ENCODE measurements at places on chromosomes 1 and 21.

DNA sequence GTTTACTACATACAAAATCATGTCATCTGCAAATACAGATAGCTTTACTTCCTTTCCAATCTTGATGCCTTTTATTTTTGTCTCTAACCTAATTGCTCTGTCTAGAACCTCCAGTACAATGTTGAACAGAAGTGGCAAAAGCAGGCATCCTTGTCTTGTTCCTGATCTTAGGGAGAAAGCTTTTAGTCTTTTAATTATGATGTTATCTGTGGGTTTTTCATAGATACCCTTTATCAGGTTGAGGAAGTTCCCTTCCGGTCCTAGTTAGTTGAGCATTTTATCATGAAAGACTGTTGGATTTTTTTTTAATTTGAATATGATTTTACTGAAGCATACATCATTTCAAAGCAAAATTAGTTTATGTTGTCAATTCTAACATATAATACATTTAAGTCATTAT is 45.7 kb upstream of the DISC1 start:
- DNase-seq = no peak

DNA sequence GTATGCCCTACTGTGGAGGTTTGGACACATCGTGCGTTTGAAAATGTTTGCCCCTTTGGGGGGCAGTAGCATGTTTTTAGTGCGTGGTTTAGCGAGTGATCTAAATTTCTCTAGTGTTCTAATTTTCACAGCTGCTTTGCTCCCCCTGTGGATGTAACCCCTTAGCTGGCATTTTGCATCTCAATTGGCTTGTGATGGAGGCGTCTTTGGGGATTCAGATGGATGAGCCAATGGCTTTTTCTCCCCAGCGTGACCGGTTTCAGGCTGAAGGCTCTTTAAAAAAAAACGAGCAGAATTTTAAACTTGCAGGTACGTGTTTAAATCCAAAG is 836 bp downstream of the CDC7 start:
- no peak for DNase-seq

GRCh38 chr1:198657550-198658064 is 18.8 kb downstream of the PTPRC start:
- peak; percentile 77 for DNase-seq

GRCh38 chr21:42858957-42859890 is 20.1 kb downstream of the WDR4 start:
- DNase-seq = no peak

DNA sequence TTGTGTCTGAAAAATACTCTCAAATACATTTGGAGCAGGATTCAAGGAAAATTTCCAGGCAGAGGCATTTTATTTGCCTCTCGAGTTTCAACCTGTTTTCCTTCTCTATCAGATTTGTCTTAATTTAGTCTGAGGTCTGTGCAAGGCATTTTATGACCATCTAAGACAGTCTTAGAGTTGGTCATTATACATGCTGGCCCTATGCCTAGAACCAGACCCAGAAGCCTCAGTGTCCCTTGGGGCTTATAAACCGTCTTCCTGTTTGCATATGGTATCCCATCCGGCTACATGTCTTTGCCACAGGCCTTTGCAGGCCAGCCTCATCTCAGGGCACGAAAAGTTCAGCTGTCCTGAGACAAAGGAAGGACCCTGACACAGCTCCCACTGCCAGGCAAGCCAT is 346.1 kb downstream of the SIPA1L2 start:
- no peak for DNase-seq

GRCh38 chr1:23809751-23810171 is 9.2 kb upstream of the GALE start:
- DNase-seq = no peak

- DNase-seq = no peak
Observed at GRCh38 chr1:229204921-229205777, 65.8 kb upstream of the RAB4A start.

- DNase-seq = no peak
Observed at GRCh38 chr21:30947141-30947540, 65.8 kb upstream of the KRTAP11-1 start.

GRCh38 chr1:59453297-59453968 is 156.5 kb downstream of the FGGY start:
- DNase-seq = no peak

DNA sequence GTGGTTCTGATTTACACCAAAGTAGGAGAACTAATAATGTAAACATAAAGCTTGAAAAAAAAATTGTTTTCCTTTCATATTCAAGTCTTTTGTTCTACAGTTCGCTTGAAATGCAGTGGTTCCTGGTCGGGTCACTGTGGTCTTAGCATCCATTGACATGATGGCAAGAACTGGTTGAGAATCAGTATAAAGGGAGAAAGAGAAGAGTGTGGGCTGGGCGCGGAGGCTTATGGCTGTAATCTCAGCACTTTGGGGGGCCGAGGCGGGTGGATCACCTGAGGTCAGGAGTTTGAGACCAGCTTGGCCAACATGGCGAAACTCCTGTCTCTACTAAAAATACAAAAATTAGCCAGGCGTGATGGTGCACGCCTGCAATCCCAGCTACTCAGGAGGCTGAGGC is 250.9 kb downstream of the BACH1 start:
- no peak for DNase-seq

- no peak for DNase-seq
Observed at GRCh38 chr1:43930949-43931275, 2.7 kb upstream of the ARTN start.

- DNase-seq = no peak
Observed at GRCh38 chr1:58156831-58157230, 389.7 kb downstream of the OMA1 start.

- no peak for DNase-seq
Observed at GRCh38 chr1:163248064-163248463, 45.3 kb upstream of the RGS5 start.

DNA sequence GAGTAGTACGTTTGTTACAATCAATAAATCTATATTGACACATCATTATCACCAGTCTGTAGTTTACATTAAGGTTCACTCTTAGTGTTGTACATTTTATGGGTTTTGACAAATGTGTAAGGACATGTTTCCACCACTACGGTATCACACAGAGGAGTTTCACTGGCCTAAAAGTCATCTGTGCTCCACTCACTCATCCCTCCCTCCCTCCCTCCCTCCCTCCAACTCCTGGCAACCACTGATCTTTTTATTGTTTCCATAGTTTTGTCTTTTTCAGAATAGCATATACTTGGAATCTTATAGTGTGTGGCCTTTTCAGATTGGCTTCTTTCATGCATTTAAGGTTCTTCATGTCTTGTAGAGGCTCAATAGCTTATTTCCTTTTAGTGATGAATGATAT is 44.1 kb upstream of the RHOU start:
- DNase-seq = no peak

GRCh38 chr1:197268012-197268411 is at the start of gene CRB1:
Gene CRB1 (plus strand): TSS chr1:197268252. CDS start chr1:197268413, 161 bp downstream.
- no peak for DNase-seq

DNA sequence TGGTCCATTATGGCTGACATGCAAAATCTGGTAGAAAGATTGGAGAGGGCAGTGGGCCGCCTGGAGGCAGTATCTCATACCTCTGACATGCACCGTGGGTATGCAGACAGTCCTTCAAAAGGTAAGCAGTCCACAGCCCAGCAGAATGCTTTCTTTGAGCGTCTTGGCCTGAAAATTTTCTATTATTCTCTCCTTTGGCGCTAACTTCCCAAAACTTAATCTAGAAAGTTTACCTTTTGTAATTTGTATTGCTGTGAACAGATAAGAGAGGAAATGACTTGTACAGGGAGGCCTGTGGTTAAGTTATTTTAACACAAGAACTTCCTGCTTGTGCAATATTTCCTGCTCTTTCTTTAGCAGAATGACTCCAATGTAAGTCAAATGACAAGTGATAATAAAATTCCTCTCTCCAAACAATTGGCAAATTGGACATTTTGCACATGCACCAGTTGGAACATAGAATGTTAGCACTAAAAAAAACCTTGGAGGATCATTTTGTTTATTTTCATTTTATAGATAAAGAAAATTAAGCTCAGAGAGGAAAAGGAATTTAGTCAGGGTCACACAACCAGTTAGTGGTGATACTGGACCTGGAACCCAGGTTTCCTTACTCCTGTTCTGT is 18.9 kb downstream of the CAP1 start:
- no peak for DNase-seq

- no peak for DNase-seq
Observed at GRCh38 chr1:193042766-193043691, 16.1 kb downstream of the UCHL5 start.

DNA sequence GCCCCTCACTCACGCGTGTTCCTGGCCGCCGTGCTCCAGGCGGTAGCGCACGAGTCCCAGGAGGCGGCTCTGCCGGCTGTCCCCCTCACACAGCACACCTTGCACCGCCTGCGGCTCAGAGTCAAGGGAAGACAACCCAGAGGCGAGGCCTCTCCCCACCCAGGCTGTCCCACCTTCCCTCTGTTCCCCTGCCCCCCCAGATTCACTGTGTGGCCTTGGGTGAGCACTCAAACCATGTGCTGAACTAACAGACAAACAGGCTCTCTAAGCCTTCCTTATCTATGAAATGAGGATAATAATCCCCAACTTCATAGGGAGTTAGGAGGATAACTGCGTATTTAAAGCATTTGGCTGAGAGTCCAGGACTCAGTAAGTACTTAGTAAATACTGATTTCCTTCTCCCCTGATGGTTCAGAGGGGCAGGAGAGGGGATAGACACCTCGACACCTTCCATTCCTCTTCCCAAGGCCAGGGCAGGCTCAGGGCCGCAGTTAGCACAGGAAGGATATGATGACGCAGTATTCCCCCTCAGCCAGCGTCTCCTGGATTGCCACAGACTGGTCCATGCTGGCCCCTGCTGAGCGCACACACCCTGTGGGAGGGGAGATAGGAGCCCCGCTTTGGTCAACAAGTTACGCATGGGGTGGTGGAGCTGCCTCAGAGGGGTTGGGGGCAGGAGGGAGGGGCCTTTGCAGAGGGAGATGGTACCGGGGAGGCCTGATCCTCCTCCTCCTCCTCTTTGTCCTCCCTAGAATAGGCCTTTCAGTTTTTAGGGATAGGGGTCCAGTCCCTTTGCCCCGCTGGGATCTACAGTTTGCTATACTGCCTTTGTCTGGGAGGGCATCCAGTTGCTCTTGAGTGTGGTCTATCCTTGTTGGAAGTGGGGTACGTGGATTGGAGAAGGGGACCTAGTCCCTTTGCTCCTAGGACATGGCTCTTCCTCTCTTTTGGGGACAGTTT is 830 bp downstream of the INPP5B start:
- DNase-seq = peak; percentile 67

- no peak for DNase-seq
Observed at GRCh38 chr1:6133146-6133895, 46.8 kb downstream of the CHD5 start.

DNA sequence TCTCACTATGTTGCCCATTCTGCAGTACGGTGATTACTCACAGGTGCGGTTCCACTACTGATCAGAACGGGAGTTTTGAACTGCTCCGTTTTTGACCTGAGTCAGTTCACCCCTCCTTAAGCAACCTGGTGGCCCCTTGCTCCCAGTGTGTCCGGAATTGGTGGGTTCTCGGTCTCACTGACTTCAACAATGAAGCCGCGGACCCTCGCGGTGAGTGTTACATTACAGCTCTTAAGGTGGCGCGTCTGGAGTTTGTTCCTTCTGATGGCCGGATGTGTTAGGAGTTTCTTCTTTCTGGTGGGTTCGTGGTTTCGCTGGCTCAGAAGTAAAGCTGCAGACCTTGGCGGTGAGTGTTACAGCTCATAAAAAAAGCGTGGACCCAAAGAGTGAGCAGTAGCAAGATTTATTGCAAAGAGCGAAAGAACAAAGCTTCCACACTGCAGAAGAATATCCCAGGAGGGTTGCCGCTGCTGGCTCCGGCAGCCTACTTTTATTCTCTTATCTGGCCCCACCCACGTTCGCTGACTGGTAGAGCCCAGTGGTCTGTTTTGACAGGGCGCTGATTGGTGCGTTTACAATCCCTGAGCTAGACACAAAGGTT is 17.6 kb upstream of the PARP1 start:
- no peak for DNase-seq

DNA sequence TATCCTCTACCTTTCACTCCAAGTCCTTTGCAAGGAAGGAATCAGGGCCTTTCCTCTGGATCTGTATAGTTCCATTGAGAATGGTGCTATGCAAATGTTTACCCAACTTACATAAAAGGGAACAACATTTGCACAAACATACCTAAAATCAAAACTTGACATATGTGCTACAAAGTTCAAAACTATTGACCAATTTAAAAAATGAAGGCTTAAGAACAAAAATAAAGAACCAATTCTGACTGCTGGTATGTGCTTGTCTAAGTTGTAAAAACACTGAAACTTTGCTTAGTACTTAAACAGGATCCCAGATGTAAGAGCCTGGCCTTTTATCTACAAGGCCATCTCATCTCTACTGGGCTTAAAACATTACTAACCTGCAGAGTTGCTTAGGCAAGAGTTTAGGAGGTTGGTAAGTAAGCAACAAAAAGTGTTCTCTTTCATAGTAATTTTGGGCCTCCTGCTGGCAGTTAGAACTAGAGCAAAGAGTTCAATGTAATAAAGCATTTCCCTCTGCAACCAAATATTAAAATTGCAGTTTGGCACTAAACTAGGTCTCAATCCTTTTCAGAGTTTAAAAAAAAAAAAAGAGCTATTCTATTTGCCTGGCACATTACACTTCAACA is 2.0 kb downstream of the SCMH1 start:
- DNase-seq = no peak

- DNase-seq = no peak
Observed at GRCh38 chr1:30683699-30684098, 39.7 kb downstream of the MATN1 start.

GRCh38 chr1:209428241-209428921 is 155.1 kb upstream of the CAMK1G start:
- DNase-seq = no peak

DNA sequence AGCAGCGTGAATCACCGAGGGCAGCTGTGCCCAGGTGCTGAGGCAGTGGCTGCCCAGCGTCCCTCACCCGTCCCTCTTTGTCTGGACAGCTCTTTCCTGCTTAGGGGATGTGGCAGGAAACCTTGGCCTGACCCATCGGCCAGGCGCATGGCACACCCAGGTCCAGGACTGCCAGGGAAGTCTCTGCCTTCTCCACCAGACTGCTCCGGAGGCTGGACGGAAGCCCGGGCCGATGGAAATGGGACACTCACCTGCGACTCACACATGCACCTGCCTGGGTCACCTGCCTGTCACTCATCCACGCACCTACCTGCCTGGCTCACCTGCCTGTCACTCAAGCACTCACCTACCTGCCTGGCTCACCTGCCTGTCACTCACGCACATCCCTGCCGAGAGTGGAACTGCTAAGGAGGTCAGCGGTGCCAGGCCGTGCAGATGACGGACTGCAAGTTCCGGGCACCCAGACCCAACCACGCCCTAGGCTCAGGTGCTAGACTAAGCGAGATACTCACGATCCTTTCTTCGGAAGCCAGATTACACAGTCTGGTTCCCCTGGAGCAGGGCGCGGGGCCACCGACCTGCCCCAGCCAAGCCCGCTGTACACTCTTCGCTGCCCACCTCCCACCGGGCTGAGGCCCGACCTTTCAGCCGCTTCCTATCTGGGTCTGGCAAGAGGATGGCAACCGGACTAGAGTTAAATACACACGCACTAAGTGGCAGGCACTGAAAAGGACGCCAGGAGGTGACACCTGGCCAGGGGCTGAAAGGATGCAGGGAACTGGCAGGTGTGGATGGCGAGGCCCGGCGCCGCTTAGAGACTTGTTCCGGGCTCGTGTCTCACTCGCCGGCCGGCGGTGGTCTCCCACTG is 1.1 kb downstream of the UBE2J2 start:
- DNase-seq = no peak

- no peak for DNase-seq
Observed at GRCh38 chr21:44792702-44793591, 8.7 kb downstream of the UBE2G2 start.

- DNase-seq = no peak
Observed at GRCh38 chr1:179745131-179745611, 2.1 kb downstream of the FAM163A start.

- no peak for DNase-seq
Observed at GRCh38 chr1:236990052-236990445, 14.2 kb downstream of the MT1HL1 start.
